GM06990 (cell line): ENCODE measurements at places on chromosomes 12 and 14.
A peak's percentile ranks its signal among the peaks of the same experiment; 100 is the strongest.

DNA sequence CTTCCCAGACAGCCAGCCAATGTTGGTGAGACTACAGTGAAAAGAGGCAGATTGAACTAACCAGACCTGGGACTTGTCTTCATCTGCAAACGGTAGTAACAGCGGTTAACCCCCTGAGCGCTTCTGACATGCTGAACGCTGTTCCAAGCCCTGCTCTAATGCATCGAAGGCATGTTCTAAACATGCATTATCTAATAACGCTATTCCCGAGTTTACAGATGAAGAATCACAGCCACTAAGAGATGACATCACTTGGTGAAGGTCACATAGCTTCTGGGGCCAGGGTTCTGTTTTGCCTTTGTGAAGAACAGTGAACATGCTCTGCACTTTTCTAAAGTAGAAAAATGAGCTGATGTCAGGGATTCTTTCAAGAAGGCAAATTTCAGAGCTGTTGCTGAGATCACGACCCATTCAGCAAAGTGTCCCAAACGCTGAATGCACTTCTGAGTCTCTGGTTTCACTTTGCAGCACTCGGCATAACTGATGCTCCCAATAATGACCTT lies 56.0 kb downstream of the FOS start:
- peak; percentile 30 for DNase-seq

GRCh38 chr12:77630344-77630743 lies 200.3 kb upstream of the NAV3 start:
- DNase-seq: no peak

DNA sequence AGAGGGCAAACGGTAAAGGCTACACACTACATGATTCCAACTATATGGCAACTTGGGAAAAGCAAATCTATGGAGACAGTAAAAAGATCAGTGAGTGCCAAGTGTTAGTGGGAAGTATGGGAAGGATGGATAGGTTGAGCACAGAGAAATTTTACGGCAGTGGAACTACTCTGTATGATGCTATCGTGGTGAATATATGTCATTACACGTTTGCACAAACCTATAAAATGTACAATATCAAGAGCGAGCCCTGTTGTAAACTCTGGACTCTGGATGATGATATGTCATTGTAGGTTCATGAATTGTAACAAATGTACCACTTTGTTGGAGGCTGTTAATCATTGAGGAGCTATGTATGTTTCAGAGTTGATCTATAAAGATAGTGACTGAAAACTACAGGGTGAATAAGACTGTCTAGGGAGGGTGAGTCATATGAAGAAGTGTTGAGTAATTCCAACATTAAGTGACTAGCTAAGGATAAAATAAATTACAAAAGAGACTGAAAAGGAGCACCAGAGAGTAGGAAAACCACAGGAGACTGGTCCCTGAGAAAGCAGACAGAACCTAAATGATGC lies 349.2 kb upstream of the LMO3 start:
- no peak for DNase-seq

- DNase-seq: no peak
Measured at GRCh38 chr14:92339426-92339825, 16.5 kb downstream of the SLC24A4 start.

GRCh38 chr14:67987606-67988005 lies 168.0 kb downstream of the RAD51B start:
- no peak for DNase-seq

DNA sequence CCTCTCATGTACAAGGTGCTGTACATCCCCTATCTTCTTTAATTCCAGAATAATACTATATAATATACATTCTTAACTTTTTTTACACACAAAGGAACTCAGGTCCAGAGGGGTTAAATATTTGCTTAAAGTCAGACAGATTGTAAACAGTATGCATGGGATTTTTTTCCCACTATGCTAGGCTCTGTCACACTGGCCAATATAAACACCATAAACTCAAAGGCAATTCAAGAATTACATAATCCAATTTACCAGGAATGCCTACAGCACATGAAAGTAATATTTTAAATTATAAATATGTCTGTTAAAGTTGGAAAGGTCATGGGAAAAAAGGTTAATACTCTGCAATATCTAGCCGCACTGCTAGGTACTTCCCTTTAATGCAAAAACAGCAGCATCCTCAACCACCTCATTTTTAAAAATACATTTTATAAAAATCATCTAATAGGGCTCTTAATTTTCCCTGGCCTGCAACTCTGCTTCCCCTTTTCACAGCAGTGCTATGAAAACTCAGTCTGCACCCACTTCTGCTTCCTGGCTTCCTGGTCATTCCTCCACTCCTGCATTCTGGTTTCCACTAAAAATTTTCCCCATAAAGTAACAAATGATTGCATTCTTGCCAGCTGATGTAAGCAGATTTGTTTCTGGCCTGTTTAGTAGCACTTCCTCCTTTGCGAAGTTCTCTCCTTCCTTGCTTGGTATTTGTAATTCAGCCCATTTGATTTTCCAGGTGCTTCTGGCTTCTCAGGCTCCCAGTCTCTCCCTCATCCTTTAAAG lies 128.1 kb downstream of the ITPR2 start:
- no peak for DNase-seq

GRCh38 chr12:96263449-96263902 lies 69.3 kb downstream of the ELK3 start:
- DNase-seq: no peak

- DNase-seq: no peak
Measured at GRCh38 chr14:100321473-100322137, 1.5 kb upstream of the SLC25A47 start.

DNA sequence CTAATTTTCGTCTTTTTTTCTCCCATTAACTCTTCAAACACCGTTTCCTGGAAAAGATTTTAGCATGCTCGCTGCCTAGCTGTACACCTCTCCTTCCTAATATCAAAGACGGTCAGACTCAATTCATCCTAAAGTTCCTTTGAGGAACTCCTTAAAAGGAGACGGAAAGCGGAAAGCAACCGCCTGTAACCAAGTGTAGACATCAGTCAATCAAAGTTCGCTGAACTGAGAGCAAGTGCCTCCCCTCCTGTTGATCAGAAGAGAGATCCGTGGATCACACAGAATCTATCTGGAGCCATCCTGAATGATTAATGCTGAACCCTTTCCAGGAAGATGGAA lies 412 bp upstream of the TEP1 start:
- no peak for DNase-seq

DNA sequence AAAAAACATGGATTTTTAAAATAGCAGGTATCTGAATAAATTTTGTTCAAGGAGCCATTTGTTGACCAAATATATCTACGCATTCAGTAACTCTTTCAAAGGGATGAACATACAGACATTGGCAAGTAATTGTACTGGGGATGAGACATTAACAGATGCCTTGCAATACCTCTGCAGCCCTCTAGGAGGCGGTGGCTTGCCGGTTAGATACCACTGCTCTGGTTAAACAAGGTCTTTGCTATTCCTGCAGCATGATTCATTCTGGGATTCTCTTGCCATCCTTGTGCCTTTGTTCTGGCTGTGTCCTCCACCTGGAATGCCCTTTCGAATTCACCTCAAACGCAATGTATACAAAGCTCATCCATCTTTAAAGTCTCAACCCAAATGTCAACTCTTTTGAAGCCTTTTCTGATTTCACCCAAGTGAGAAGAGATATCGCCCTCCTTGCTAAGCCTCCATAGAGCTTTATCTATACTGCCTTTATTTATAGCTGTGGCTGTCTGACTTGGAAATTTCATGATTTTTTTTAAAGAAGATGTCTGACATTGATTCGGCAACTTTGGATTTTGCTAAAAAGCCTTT lies 131.0 kb upstream of the SRRM4 start:
- no peak for DNase-seq

DNA sequence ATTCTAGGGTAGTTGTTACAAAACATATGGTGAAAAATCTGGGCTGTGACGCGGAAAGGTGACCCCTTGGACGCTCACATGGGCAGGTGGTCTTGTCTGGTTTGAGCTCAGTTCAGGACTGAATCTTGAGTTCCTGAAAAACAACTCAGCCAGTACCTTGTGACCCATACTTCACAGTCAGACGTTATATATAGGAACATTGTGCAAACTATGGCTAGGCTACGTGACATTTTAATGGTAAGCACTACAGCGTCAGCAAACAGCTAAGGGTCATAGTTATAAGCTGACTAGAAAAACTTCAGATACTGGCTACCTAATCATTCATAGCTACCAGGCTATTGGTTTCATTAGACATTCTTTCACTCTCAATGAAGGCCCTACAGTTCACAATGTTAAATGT lies 14.8 kb upstream of the EDDM3A start:
- DNase-seq: no peak

- DNase-seq: no peak
Measured at GRCh38 chr12:105812366-105812765, 326.4 kb downstream of the NUAK1 start.

GRCh38 chr12:132061197-132061596 lies 82.9 kb downstream of the DDX51 start:
- DNase-seq: no peak

DNA sequence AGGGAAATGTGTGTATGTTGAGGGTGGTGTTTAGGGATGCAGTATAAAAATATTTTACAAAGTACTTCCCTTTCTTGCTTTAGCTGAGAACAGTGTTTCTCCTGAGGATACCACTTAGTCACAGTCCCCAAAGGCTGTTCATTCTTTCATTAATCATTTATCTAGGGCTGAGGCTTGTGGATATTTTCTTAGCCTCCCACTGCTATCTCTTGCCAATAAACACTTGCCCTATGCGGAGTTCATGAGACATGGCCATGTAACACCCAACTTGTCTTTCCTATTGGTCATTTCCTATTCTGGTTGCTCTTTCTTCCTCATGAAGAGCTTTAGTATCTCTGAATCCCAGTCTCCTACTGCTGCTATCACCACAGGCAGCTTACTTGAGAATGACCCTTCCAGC lies 75.1 kb downstream of the ETNK1 start:
- no peak for DNase-seq

GRCh38 chr12:77644915-77645605 lies 185.6 kb upstream of the NAV3 start:
- no peak for DNase-seq

DNA sequence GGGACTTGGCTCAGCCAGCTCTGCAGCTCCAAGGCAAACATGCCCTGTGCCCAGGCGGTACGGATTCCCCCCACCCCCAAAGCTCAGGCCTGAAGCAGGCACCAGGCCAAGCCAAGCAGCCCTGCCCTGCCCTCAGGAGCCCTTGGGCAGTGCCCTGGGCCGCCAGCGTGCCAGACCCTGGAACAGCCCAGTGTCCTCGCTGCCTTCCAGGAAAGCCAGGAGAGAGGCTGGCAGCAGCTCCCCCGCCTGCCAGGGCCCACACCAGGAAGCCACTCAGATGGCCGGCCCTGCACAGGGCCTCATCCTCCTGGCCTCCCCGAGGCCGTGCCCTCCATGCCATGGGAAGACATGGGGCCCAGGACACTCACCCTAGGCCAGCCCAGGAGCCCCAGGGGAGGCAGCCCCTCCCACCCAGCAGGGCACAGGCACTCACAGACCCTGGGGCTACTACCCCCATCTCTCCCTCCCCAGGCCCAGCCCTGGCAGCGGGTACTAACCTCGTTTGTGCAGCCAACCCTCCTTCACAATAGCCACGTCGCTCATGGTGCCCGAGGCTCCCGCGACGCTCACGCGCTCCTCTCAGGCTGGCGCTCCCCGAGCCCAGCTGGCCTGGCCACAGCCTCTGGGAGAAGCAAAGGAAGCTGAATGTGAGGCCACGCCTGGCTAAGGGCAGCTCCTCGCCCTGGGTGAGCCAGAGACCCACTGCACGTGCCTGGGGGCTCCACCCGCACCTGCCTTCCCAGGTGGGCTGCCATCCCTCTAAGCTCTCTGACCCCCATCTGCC lies 3.3 kb downstream of the AKT1 start:
- DNase-seq: no peak

GRCh38 chr12:10612984-10613348 lies 443 bp downstream of the MAGOHB start:
- peak; percentile 6 for DNase-seq

GRCh38 chr14:24051789-24052655 lies at the start of gene CARMIL3:
CARMIL3 (plus strand) TSS chr14:24052009; CDS start chr14:24052154, 145 bp downstream.
- DNase-seq: peak; percentile 82

GRCh38 chr12:108807476-108807875 lies 49.9 kb downstream of the SSH1 start:
- DNase-seq: no peak

GRCh38 chr12:12481631-12482030 lies 81.0 kb downstream of the DUSP16 start:
- no peak for DNase-seq

- no peak for DNase-seq
Measured at GRCh38 chr12:122140467-122141257, 33.4 kb downstream of the IL31 start.

DNA sequence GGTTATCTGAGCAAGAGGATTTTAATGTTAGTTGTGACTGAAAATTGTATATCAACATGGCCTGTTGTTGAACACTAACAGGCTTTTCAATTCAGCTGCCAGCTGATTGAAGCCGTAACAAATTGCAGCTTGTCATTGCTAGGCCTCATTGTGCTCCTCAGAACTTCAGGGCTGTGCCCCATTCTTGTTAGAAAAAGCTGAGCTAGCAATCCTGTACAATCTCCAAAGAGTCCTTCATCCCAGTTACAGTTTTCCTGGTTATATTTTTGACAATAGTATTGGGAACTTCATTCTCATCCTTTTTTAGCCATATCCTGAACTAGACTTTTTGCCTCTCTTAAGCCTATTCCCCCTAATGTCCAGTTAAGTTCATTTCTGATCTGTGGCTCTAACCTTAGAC lies 564.1 kb upstream of the ATXN7L3B start:
- no peak for DNase-seq

DNA sequence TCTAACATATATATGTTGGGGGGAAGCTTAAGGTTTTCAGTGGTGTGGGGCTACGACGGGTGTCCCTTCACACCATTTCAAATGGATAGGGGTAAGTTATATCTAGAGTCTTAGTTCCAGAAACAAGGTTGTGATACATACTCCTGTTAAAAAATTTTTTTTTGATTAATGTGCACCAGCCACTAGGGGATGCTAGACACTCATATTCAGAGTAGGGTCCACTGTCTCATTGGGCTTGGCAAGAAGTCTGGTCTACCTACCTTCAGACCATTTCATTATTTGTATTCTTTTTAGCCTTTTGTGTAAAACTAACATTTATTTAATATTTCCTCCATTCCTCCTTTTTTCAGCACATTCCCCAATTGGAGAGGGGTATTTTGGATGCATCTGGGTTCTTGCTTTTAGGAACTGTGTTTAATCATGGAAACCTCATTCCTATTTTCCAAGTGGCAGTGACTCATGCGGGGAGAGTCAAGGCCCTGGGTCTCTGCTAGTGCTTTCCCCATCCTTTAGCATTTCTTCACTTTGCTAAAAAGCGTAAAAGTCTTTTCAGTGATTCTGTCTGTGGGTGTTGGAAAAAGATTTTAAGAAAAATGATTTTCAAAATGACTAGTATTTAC lies 33.4 kb downstream of the ANO4 start:
- no peak for DNase-seq

DNA sequence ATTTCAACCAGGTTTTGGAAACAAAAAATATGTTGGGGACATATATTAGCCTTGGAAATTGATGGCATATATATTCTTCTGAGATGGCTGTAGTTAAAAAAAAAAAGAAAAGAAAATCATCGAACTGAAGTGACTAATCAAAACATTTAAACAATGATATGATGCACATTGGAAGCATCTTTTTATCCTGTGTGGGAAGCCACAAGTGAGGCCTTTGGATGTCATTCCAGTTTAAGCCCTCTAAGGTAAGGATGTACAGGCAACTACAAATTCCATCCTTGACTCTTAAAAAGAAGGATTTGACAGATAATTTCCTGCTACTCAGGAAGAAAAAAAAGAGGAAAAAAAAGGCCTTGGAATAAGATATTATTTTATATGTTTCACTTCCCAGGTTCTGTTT lies 9.6 kb upstream of the PTPRB start:
- no peak for DNase-seq

GRCh38 chr12:120887253-120888043 lies 16.7 kb downstream of the SPPL3 start:
- no peak for DNase-seq

GRCh38 chr12:74586251-74586650 lies 48.6 kb downstream of the ATXN7L3B start:
- DNase-seq: no peak
